Activated naive CD4-positive, alpha-beta T cell (primary cell): ENCODE measurements at places on chromosomes 7 and 10.

- no peak for DNase-seq
Observed at GRCh38 chr7:149886018-149886415, 12.2 kb downstream of the ATP6V0E2 start.

GRCh38 chr7:44853391-44853790 is 5.5 kb upstream of the H2AZ2 start:
- DNase-seq = no peak

DNA sequence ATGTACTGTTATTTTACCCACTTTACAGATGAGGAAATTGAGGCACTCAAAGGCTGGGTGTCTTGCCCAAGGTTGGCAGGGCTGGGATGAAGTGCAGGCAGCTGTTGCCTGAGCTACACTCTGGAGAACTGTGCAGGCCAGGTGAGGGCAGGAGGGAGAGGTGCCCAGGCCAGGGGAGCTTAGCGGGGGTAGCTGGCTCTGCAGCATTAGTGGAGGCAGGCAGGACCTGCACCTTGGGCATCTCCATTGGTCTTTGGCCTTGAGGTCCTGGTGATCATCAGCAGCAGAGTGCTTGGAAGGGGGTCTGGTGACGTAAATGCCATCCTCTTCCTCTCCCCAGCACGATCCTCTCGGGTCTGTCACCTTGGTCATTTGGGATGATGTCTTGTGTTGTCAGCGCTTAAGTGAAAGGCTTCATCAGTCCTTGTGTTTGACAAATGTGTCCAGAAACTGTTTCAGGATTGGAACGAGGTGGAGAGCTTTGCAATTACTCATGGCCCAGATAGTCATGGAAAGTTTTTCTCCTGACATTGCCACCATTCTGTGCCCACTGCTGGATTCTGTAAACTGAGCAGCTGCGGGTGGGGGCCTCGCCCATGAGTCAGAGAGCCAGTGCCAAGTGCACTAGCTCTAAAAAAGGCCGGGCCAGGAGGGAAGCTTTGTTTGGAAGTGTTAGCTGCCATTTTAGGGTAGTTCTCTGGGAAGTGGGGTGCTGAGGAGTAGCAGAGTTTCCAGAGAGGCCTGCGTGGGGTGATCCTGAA is 47.6 kb downstream of the TSPAN15 start:
- no peak for DNase-seq

DNA sequence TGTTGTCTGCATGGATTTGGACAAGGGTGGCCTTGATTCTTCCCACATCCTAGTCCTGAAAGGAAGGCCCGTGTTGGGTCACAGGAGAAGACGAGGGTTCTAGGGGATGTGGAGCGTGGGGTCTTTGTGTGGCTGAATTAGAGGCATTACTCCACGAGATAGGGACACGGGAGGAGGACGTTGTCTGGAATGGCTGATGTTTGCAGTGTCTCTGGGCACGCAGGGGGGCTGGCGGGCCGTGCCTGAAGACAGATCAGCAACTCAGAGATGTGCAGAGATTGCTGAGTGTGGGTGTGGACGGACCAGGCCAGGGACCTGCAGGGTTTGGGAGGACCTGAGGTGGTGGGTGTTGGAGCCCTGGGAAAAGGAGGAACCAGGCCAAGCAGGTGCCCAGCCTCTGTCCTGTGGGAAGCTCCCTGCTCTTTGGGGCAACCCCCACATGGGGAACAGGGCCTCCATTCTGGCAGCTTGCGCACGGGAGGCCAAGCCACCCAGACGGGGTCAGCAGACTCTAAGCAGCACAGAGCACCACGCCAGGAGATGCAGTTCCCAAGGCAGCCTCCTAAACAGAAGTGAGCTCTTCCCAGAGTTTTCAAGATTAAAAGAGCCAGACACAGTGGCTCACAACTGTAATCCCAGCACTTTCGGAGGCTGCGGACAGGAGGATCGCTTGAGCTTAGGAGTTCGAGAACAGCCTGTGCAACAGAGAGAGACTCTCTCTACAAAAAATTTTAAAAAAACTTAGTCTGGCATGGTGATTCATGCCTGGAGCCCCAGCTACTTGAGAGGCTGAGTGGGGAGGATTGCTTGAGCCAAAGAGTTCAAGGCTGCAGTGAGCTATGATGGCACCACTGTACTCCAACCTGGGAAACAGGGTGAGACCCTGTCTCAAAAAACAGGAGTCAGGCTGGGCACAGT is 71.0 kb upstream of the GTF2I start:
- no peak for DNase-seq

GRCh38 chr7:50349963-50350944 is 45.7 kb downstream of the IKZF1 start:
- peak; percentile 55 for DNase-seq

DNA sequence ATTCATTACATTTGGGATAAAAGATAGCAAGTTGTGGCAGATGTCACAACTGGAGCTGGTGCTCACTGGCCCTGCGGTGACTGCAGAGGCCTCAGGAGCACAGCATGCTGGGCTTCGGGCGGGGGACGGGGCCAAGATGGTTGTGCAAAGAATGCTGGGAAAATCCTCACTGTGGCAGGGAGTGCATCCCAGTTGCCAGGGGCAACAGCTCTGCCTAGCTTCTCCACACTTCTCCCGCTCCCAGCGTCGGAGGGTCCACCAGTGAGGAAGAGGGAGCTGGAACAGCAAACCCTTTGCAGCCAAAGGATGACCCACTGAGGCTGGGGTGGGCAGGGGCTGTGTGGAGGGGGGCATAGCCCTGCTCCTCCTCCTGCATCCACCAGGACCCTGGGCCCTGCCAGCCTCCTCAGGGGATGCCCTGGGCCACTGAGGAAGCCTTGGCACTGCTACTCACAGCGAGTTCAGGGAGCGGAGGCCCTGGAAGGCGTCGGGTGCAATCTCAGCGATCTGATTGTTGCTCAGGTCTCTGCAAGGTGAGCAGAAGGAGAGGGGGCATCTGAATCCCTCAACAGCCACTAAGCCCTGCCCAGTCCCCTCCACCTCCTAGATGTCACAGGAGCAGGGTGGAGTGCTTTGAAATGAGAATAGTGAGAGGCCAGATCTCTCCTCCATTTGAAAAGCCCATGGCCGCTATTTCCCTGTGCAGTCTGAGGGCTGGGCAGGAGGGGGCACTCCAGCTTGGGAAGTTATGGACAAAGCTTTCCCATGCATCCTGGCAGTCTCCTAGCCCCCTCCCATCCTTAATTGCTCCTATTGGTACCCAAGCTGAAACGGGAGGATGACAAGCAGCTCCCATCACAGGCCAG is 126.5 kb downstream of the SLIT1 start:
- no peak for DNase-seq

GRCh38 chr7:131359136-131359776 is 31.6 kb downstream of the MKLN1 start:
- DNase-seq = no peak

DNA sequence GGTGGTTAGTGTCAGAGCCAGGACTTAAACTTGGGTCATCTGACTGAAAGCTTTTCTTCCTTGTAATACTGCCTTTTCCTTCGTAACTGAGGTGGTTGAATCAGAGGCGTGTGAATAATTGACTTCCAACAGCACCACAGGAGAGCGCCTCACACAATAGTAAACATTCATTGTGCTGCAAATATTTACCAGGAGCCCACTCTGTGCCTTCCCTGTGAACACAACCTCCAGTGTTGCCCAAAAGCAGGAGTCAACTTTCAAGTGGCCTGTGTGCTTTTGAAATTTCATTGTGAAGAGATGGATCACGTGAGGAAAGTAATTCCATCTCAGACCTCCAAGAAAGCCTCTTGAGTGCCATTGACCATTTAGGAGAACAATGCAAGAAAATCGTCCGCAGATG is 60.2 kb downstream of the ADRA2A start:
- no peak for DNase-seq

- DNase-seq = peak; percentile 20
Observed at GRCh38 chr7:114922026-114922651, at the start of gene MDFIC. MDFIC (plus strand) TSS chr7:114922094; CDS start chr7:114923034, 940 bp downstream.

DNA sequence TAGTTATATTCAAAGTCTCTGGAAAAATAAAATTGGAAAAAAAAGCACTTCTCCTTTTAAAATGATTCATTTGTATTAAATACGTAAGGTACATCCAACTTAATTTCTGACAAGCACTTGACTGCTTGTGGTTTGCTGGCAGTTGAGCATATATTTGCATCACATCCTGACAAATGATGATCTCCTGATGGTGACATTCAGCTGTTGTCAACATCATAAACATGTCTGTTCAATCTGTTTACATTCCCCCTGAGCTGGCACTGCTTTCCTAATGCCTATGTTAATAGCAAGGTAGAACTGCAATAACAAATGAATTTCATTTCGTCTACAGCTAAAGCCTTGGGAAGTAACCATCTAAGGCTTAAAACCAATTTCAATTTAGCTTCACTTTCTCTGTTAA is 24.4 kb downstream of the TSPAN12 start:
- DNase-seq = no peak

- DNase-seq = no peak
Observed at GRCh38 chr10:71589617-71590551, 129.7 kb downstream of the C10orf105 start.

GRCh38 chr7:20408467-20408826 is 77.7 kb downstream of the ITGB8 start:
- DNase-seq = no peak

GRCh38 chr10:49803988-49804387 is 41.9 kb upstream of the OGDHL start:
- DNase-seq = no peak

GRCh38 chr10:58757352-58758065 is 244.8 kb downstream of the BICC1 start:
- no peak for DNase-seq

GRCh38 chr10:111475720-111476119 is 398.9 kb downstream of the ADRA2A start:
- DNase-seq = no peak

- DNase-seq = no peak
Observed at GRCh38 chr7:68783684-68784083, 814.6 kb upstream of the AUTS2 start.

DNA sequence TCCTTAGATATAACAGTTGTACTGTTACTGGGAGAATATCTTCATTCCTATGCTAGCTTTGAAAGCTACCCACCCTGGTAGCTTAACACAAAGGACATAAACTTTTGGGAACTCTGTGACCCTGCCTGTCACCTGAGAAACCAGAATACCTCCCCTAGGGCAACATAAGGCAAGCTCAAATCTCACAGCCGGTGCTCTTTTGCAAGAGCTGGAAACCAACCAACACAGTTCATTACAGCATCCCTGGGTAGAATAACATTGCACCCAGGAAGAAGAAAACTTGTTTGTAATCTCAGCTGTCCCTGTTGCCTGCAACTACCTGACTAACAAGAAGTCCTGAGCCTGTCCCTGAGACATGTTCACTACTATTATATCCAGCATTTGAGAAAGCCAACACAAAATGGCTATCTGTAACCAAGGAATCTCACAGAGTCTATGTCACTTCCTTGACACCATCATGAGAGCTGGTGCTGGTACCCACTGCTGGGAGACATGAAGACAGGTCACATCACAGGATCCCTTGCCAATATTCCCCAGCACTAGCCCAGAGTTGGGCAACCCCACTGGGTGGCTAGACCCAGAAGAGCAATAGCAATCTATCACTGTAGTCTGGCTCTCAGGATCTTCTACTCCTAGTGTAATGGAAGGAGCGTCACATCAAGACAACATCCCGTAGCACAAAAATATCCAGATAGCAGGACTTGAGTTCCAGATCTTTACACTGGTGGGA is 31.3 kb downstream of the AKR1C3 start:
- DNase-seq = no peak

DNA sequence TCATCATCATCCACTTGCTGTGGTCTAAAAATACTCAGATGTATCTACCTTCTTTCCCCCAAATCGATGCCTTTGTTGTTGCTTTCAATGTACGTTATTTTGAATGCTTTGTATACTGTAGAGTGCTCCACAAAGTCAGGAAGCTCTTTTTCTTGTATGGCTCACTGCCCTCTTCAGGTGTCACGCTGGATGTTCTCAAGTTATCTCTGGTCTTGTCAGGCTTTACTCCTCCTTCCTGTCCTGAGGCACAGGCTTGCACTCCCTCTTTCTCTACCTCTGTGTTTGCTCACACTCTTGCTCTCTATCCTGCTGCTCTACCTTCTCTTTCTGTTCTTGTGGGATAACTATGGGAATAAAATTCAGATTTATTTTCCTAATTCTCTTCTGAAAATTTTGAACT is 381.3 kb downstream of the NRG3 start:
- no peak for DNase-seq
